ENCODE measurements at places on chromosomes 1 and 21.

- DNase-seq: no peak
Measured at GRCh38 chr1:61093525-61094137, 11.3 kb downstream of the NFIA start.

- DNase-seq: no peak
Measured at GRCh38 chr1:207814469-207814868, 62.6 kb downstream of the CD46 start.

DNA sequence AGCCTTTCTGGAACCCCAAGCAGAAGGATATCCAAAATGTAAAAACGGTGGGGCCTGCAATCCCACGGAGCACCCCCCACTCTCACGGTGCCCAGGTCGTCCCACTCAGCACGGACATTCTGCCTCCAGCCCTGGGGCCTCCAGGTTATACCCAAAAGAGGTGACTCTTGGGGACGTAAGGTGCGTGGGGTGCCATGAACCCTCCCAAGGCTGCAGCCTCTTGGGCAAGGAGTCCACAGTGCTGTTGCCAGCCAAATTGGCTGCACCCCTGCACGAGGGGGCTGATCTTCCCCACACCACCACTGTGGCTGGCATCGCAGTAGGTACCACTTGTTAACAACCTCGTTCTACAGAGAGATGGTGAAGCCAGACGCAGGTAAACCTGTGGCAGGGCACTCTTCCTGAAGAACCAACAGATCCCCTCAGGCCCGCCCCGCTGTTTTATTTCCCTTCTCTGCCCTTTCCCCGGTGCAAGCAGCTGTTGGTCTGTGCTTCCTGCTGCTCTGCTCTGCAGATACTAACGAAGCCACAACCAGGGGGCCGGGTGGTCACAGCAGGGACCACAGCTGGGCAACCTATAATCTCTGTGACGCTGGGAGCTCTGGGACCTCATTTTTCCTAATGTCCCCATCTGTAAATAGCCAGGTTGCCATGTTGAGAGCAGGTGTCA, 8.7 kb downstream of the TFF3 start:
- no peak for DNase-seq

DNA sequence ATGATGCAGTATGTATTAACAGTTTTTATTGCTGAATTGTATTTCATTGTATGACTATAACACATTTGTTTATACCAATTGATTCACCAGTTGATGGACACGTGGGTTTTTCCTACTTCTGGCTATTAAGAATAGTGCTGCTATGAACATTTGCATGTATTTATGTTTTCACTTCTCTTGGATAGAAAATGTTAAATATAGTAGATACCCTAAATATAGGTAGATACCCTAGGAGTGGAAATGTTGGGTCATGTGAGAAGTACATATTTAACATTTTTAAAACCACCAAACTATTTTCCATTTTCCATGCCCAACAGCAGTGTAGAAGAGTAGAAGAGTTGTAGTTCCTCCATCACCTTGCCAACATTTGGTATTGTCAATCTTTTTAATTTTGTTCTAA, 7.8 kb downstream of the PHTF1 start:
- DNase-seq: no peak

- no peak for DNase-seq
Measured at GRCh38 chr1:12604114-12604874, 13.7 kb downstream of the DHRS3 start.

All from activated naive CD4-positive, alpha-beta T cell (primary cell).